Stimulated activated CD4-positive, alpha-beta T cell treated with anti-CD3 and anti-CD28 coated beads, Interleukin-1b, Interleukin-23, amount 100 ng/mL, for 1 hour (primary cell): ENCODE measurements at places on chromosomes 1 and 21.

DNA sequence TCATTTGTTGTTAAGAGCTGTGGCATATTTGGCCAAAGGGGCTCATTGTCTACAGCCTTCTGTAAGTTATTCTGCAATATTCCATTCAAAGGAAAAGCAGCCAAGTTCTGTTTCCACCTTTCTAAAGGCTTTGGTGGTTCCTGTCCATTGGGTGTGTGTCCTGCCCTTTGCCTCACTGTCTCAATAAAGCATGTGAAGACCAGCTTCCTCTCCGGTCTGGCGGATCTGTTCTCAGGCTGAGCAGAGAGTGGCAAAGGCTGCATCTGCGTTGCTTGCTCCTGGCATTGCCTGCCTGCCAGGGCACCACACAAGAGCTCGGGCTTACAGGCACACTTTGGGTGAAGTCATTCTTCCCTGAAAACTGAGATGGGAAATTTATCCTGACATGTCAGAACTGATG lies 34.9 kb downstream of the ST6GALNAC3 start:
- no peak for DNase-seq

- DNase-seq: peak; percentile 26
These were observed 1.2 kb downstream of the GPR153 start for GRCh38 chr1:6259491-6260362.

DNA sequence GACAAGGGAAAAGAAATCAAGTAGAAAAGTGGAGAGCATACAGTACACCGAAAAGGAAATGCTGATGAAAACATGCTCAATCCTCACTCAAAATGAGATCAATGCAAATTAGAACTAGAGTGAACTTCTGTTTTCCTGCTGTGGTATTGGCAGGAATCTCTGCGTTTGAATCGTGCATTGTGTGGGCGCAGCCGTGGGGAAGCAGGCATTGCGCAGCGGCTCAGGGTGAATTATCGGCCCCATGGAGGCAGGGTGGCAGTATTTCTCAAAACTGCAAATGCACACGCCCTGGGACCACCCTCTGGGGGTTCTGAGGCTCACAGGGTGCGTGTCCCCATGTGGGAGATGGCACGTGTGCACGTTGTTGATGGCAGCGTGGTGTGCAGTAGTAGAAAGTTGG lies 140.6 kb downstream of the PEX14 start:
- DNase-seq: no peak

GRCh38 chr1:27519331-27520258 lies 29.6 kb upstream of the WASF2 start:
- DNase-seq: no peak

DNA sequence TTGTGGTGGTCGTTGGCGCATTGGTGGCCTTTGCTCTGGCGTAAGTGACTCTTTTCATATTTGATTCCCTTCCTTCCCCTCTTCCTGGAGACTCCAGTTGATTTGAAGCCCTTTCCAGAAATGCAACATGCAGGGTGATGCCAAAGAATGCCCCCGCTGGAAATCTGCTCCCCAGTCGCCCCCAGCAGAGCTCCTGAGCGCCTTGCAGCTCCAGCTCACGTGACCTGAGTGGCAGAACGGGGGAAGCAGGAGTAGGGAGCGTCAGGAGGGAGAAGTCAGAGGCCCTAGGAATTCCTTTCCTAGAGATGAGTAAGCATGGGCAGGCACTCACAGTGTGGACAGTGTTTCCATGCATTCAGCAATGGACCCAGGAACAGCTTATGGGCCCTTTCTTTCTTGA lies 255.9 kb downstream of the CACNA1E start:
- no peak for DNase-seq

- no peak for DNase-seq
These were observed 400.7 kb downstream of the NEGR1 start for GRCh38 chr1:71881611-71882010.

- DNase-seq: no peak
These were observed 10.5 kb downstream of the SNAP47 start for GRCh38 chr1:227745568-227746265.

DNA sequence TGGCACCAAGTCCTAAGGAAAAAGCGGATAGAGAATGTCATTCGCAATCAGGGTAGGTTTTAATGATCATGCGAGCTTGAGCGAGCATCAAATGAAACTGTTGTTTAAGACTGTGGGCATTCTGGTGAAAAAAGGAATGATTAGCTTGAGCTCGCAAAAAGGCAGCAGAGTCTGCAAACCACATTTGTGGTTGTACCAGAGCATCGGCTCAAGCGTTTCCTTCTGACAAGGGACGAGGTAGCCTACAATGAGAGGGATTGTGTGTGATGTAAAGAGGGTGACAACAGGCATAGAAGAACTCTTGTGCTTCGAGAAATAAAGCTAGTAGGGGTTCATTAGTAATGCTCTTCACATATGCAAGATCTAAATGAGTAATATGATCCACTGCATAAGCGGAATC lies 11.1 kb upstream of the CD48 start:
- DNase-seq: no peak

DNA sequence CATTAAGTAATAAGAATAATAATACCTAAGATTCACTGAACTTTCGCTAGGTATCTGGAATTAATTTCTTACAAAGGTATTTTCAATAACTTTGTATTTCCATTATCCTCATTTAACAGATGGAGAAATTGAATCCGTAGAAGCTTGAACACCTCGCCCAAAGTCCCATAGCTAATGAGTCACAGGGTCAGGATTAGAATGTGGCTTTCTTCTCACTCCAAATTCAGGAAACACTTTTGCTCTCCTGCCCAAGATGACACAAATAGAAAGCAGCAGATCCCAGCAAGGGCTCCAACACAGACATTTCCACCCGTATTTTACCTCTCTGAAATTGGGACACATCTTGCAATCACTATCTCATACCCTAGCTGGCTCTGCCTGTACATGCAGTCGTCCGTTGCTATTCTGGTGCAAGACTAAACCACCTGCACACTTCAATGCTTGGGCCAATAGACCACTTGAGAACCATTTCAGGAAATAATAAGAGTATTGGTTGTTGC lies 125.9 kb upstream of the GREM2 start:
- DNase-seq: no peak

DNA sequence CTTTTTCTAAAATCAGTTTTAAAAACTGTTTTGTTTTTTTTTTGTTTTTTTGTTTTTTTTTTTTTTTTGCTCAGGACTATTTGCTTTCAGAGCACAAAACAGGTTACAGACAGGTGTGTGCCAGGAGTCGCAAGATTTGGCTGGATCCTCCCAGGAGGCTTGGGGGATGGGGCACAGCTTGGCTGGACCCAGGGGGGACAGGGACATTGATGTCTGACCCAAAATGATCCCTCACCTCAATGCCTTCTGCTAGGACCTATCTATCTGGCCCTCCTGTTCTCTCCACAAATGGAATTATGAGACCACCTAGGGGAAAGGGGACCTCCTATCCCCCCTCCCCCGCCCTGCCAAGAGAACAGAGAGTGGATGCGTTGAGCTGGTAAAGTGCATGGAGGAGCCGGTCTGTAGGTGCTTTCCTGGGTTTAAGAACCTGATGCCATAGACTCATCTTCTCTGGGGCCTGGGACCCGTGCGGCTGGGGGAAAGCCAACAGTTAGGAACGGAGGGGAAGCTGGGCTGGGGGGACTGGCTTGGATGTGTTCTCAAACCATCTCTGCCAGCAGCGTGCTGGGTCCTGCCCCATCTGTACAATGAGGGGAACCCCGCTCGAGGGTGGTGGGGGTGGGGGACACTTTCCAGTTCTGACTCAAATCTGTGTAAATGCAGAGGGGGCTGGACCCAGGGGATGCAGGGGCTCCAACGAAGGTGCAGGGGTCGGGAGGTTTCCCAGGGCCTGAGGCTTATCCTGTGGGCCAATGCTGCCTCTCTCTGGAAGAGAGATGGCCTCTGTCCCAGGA lies 28.9 kb downstream of the RUNX3 start:
- DNase-seq: no peak

DNA sequence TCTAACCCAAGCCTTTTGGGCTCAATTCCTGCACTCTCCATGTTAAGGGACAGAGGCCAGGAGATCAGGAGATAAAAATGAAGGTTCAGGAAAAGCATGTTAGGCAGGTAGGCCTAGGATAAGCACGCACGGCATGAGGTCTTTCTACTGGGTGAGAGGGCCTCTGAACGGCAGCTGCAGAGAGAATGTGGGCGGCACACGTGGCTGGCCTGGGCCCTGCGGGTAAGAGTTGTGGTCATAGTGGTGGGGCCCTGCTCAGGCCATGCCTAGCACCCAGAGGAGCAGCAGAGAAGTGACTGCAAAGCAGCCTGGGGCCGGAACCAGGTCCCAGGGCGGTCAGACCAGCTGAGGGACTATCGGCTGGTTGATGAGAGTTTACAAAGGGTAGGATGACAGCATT lies 7.5 kb upstream of the FOXO6 start:
- no peak for DNase-seq

GRCh38 chr1:30855686-30856259 lies 52.8 kb downstream of the SDC3 start:
- no peak for DNase-seq

GRCh38 chr1:4590756-4591155 lies 63.7 kb upstream of the AJAP1 start:
- no peak for DNase-seq

GRCh38 chr1:1035291-1035943 lies 15.5 kb downstream of the AGRN start:
- no peak for DNase-seq

- peak; percentile 50 for DNase-seq
These were observed 59.1 kb downstream of the ITPKB start for GRCh38 chr1:226679853-226680516.

DNA sequence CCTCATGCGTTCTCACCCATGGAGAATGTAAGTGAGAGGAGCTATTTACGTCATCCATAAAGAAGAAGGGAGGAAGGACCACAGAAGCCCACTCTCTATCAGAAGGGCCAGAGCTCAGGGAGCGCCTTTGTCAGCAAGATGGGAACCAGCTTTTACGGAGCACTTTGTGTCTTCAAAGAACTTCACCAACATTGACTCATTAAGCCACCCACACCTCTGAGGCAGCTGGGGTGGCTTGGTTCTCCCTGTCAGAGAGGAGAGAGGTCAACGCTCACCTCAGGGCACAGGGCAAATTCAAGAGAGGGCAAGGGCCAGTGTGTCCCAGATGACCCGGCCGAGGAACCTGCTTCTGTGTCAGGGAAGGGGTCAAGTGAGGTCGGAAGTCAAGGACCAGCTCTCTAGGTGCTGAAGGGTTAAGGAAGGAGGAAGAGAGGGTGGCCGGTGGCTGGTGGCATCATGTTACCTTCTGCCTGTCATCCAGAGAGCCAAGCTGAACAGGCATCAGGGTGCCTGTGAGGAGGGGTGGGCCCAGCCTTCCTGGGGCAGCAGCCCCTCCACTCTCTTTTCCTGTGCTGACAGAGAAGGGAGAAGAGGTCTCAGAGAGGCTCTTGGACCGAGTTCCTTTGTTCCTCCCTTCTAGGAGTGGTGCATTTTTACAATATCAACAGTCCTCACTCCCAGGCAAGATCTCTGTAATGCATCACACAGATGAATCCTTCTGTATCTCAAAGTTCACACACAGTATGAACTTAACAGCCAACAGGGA lies 109.0 kb downstream of the ETS2 start:
- DNase-seq: no peak

- DNase-seq: no peak
These were observed 798.1 kb downstream of the ADGRL2 start for GRCh38 chr1:82598812-82599211.

DNA sequence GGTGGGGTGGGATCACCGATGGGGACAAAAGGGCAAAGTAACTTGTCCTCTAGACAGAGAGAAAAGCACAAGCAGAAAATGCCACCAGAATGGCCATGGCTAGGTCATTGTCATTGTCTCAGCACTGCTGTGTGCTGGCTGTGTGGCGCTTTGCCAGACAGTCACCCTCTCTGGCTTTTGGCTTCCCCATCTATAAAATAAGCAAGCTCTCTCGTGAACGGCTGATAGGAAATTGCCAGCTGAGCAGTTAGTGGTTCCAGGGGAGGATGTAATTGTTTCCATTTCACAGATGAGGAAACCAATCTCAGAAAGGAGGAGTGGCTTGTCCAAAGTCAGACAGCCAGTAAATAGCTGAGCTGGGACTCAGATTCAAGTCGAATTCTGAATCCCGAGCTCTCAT lies 32.5 kb downstream of the PADI2 start:
- no peak for DNase-seq

DNA sequence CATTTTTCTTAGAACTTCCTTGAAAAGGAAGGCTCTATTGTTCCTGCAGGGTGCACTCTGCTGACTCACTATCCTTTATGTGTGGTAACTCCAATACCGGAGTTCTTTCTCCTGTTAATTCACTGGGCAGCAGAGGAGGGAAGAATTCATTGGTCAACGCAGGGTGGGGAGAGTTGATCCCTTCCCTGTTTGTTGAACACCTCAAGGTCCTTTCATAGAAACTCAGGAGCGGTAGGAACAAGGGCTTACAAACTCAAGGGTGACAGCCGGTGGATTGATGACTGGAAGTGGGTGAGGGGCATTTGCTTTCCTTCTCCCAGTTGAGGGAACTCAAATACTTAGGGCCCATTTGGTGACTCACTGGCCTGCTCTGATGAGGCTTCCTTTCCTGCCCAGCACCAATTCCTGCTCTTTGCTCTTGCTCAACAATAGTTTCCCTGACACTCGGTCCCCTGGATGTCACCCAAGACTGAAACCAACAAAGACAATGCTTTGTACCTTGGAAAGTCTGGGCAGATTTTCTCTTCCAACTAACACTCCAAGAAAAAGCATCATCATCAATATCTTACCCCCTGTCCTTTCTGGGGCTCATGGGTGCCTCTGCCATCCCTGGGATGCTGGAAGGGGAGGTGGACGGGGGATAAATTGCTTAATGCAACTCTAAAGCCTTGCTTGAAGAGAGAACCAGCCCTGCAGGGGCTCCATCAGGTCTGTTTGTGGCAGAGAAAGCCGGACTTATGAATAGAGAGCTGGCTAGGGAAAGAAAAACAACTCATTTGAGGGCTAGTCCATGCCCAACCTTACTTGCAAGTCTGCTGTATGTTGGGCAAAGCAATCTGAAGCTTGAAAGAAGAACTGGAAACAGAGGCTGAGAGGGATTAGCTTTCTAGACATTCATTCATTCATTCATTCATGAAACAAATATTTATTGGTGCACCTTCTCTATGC lies 9.3 kb downstream of the SLC26A9 start:
- no peak for DNase-seq

DNA sequence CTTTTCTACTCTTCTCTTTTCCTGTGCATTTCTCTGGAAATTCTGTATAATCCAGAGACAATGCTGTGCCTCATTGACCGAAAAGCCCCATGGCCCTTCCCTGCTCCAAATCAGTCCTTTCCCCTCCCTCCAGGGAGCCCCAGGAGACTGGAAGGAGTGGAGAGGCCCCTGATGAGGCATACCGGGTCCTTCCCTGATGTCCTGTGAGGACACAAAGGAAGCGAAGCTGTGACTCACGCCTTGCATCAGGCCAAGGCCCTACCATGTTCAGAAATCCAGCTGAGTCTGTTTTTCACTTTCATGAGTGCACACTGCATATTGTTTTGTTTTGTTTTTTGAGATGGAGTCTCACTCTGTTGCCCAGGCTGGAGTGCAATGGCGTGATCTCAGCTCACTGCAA lies 38.7 kb upstream of the BECN2 start:
- DNase-seq: no peak
